Lung (tissue), 17 donors: ENCODE measurements at places on chromosomes 5 and 9.

DNA sequence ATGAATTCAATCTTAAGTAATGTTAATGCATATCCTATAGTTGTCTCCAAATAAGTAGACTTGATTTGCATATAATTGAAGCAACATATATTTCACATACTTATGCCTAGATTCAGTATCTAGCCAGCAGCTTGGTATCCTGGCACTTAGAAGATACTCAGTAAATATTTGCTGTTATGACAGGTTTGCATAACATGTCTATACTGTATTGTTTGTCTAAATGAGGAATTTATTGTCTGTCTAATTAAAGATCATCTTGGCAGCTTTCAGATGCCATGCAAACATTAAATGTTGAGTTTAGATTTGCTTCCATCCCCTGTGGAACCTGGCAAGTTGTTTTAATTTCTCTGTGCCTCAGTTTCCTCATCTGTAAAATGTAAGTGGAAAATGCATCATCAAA, 9.4 kb downstream of the IQGAP2 start:
- no peak for DNase-seq

DNA sequence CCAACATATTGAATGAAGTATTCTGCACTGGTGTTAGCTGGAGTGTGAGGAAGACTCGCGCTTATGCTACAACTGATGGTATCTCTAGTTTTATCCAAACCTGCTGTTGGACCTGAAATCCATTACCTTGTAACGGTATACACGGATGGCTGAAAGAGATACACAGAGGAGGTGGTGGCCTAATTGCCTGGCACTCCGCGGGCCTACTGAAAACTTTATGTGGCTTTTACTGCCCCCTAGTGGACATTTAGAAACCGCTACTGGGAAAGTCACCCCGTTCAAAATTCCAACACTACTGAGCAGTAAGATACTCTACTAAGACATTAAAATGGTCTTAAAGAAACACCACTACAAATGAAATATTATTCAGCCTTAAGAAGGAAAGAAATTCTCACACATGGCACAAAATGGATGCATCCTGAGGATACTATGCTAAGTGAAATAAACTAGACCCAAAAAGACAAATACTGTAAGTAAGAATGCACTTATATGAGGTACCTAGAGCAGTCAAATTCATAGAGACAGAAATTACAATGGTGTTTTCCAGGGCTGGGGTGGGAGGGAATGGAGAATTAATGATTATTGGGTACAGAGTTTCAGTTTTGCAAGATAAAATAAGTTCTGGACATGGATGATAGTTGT, 100.4 kb downstream of the TTLL11 start:
- DNase-seq: peak; percentile 85

- DNase-seq: no peak
Observed at GRCh38 chr5:142720641-142721271, 34.9 kb upstream of the FGF1 start.

GRCh38 chr9:69023650-69024049, 9.7 kb upstream of the PRKACG start:
- no peak for DNase-seq

- DNase-seq: no peak
Observed at GRCh38 chr5:64164166-64164565, 1.5 kb upstream of the RNF180 start.

GRCh38 chr5:55905251-55905650, 54.1 kb downstream of the IL31RA start:
- DNase-seq: no peak

DNA sequence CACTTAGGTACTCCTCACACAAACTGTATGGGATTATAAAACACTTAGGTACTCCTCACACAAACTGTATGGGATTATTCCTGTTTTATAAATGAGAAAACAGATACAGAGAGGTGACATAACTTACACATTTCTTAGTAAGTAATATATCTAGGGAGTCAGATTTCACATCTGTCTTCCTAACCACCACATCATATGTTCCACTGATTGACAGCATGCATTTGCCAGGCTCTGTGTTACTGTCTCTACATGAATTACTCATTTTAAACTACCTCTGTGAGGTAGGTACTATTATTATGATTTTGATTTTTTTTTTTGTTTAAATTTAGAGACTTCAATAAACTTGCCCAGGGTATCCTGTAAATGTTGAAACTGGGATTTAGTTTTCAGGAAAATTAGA, 232.7 kb downstream of the CCDC171 start:
- no peak for DNase-seq

GRCh38 chr9:113540466-113540865, 76.9 kb downstream of the RGS3 start:
- no peak for DNase-seq

GRCh38 chr5:38697013-38697412, 140.6 kb upstream of the LIFR start:
- peak; percentile 61 for DNase-seq

DNA sequence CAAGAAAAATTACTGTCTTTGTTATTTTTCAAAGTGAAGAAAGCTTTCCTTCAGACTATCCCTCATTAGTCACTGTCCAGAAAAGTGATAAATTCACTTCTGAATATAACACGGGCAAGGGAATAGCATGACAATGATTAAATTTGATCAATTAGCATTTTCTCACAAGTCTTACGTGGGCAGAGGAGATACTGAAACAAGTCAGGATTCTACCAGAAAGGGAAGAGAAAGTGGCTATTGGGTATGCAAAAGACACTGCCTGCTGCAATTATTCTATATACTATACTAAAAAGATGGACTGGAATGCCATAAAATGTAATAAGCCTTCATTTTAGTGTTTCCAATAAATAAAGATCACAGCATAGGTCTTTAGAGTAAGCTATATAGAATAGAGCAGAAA, 7.4 kb downstream of the COX7C start:
- no peak for DNase-seq
